ENCODE measurements at places on chromosomes 4 and X.

DNA sequence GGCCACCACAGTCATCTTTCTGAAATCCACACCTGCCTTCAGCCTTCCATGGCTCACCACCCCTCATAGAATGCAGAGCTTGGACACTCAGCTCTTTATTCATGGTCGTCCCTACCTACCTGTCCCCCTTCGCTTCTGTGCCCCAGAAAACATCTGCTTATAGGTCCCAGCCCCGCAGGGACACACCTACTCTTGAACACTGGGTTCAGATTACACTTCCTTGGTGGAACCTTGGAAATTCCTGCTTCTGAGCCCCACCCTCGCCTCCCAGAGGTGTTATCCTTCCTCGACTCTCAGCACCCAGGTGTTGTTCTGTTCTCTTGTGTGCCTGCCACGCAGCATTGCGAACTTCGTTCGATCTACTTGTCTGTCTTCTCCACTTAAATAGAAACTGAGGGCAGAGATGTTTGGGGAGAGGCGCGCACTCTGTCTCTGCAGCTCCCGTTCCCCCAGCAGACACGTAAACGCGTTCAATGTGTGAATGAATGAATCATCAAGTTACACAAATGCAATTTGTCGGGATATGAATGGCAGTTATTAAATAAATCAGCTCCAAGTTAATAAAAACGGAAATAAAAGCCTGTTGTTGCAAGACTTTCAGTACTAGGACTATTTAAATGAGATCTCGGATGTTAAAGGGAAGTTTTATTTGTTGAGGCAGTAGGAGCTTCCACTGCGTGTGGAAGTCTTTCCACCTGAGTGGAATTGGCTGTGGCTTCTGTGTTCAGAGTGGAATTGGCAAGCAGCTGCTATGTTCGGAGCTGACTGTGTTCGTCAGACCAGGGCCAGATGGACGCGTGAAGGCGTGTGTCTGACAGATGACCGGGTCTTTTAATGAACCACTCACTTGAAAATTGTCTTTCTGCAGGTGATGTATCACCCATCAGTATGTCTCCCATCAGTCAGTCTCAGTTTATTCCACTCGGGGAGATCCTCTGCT lies 95.6 kb downstream of the STOX2 start:
- no peak for DNase-seq

- DNase-seq: no peak
Measured at GRCh38 chr4:40046311-40046980, 10.2 kb upstream of the N4BP2 start.

GRCh38 chr4:77153006-77153405 lies 4.0 kb upstream of the CCNG2 start:
- no peak for DNase-seq

DNA sequence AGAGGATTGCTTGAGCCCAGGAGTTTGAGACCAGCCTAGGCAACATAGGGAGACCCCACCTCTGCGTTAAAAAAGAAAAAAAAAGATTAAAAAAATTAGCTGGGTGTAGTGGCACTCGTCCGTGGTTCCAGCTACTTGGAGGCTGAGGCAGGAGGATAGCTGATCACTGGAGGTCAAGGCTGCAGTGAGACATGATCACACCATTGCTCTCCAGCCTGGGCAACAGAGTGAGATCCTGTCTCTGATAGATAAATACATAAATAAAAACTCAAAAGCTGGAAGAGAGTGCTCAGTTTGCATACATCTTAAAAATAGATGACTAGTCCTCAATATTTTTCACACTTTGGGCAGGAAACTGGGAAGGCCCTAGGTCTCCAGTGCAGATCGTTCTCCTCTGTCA lies 54.1 kb downstream of the TMEM131L start:
- no peak for DNase-seq

DNA sequence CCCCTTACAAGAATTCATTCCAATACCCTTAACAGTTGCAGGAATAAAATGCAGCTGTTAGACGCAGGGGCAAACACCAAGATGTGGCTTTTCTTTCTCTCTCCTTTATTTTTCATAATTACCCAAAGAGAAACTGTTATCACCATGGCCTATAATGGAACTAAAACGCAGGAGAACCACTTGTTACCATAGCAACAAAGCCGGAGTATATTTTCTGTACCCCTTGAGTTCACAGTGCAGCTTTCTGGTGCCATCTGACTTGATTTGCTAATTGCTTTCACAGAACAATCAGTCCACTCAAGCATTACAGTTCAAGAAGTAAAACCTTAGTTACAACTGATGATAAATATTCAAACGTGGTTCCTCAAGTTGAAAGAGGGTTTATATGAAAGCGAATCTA lies 157.9 kb downstream of the AMELX start:
- DNase-seq: no peak

DNA sequence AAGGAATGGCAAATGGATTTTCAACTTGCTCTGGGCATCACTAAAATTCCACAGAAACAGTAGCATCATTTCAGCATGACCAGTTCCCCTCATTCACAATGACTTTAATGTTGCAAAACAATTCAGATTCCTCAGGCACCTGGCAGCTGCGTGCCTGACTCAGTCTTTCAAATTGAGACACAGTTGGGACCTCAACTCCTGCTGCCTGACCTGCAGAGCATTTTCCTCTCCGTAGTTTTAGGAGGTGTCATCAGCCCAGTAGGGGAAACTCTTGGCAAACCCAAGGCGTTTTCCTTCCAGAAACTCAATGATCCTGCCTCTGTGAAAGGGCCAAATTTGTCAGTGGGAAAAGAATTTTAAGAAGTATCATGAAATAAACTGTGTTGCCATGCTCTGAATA lies 388.9 kb downstream of the SPRY1 start:
- DNase-seq: no peak

- DNase-seq: no peak
Measured at GRCh38 chr4:185269286-185269685, 59.9 kb downstream of the SNX25 start.

GRCh38 chrX:139222511-139223200 lies 307.9 kb upstream of the F9 start:
- DNase-seq: no peak

DNA sequence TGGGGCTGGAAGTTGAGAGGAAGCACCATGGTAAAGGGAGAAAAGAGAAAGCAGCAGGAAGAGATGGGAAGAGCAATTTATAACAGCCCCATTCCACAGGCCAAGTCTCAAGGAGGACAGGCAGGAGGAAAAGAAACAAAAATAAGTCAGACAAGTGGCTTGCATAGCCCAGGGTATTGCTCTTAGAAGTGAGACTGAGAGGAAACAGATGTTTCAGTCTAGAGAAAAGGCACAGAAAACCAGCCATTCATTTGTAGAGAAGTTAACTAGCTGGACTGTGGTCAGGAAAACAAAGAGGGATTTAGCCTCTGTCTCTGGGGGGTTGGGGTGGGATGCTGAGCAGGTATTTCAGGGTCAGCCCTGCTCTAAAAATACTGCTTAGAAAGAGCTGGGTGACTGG lies 175.0 kb upstream of the ARHGEF9 start:
- no peak for DNase-seq

DNA sequence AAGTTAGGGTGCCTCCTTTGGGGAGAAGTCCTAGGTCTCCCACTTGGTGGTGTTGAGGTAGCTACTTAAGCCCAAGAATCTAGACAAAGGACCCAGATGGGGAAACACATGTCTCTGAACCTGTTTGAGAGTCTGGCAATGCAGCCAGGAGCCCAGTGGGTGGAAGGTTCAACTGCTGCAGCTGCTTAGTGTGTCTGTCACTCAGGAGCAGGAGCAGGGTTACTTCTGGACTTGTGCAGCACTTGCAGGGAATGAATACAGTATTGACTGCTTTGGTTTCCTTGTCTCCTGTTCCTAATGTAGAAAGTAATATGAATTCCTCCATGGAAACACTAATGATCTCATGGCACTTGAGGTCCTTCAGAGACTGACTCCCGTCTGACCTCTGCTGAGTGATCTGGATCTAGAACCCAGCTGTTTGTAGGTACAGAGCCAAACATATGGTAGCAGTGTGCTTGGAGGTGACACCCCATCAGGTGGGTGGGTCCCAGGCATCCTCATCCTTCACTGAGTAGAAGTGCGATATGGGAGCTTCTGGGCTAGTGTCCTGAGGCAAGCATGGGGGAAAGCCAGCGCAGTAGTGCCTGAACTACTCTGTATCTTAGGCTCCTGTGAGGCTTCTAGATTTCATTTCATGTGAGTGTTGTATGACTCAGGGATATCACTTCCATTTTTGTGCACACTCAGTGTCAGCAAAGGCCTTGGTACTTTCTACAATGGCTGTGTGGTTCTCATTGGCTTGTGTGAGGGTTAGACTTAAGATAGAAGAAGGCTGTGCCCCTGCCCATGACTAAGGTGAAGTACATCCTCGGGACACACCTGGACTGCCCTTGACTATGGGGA lies 85.0 kb upstream of the WDR1 start:
- DNase-seq: no peak
